ENCODE measurements at places on chromosomes 5 and 9. TPM values are rescaled to one million over a fixed set of nuclear protein-coding genes. Genes with fewer than 3 reads are reported as not detected.

Gene COL27A1
- total RNA-seq = 1.2 TPM

Gene MARCHF11
- total RNA-seq = not detected

Gene DCTN3
- total RNA-seq = 161 TPM

Gene ORM2
- total RNA-seq = not detected

Gene AHRR
- 7.6 TPM for total RNA-seq

Gene ZDHHC11B
- total RNA-seq = 0.12 TPM

Gene SHC3
- 36.8 TPM for total RNA-seq

Gene VCP
- total RNA-seq = 492 TPM

Gene IRGM
- not detected for total RNA-seq

Gene PLCXD3
- 2.5 TPM for total RNA-seq

Gene FBP2
- not detected for total RNA-seq

Gene LCN1
- not detected for total RNA-seq

Gene PCDHA12
- total RNA-seq = 0.15 TPM

Gene PLAC8L1
- not detected for total RNA-seq

Gene CDH6
- total RNA-seq = 11.9 TPM

Gene SGCD
- total RNA-seq = 24.2 TPM

Gene MEIKIN
- total RNA-seq = not detected

Gene PCDHB12
- 0.23 TPM for total RNA-seq

Gene NXNL2
- total RNA-seq = 0.45 TPM

Gene PLEKHG4B
- not detected for total RNA-seq

Gene DOCK8
- not detected for total RNA-seq

Gene OR2S2
- 0.08 TPM for total RNA-seq

Measured in smooth muscle cell of the coronary artery (primary cell).